ENCODE measurements at places on chromosomes 5 and 9. TPM values are rescaled to one million over a fixed set of nuclear protein-coding genes. Genes with fewer than 3 reads are reported as not detected.
A peak's percentile ranks its signal among the peaks of the same experiment; 100 is the strongest.

- no peak for DNase-seq
Measured at GRCh38 chr5:133357758-133358157, 254.6 kb downstream of the FSTL4 start.

DNA sequence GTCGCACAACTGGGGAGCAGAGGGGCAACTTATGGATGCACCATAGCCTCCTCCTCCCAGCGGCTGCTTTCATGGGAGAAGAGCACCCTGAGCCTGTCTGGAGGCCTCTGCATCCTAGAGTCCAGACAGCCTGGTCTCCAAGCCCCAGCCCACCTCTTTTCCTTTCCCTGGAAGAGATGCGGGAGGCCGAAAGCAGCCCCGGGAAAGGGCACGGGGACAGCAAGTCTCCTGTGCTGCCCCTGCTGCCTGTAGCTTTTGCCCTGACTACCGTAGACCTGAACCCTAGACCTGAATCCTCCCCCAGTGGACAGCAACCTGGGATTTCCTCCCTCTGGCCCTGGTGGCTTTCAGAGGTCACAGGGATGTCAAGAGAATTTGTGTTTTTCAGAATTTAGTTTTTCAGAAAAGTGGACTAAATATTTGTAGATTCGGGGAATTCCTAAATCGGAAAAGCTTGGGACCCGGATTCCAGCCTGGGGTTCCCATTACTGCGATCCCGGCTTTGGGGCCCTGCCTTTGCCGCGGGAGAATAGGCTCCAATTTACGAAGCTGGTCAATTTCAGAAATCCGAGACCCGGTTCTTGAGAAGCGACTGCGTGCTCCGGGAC is 4.3 kb upstream of the PITX1 start:
- no peak for DNase-seq

GRCh38 chr5:116842514-116842961 is 267.9 kb upstream of the SEMA6A start:
- no peak for DNase-seq

DNA sequence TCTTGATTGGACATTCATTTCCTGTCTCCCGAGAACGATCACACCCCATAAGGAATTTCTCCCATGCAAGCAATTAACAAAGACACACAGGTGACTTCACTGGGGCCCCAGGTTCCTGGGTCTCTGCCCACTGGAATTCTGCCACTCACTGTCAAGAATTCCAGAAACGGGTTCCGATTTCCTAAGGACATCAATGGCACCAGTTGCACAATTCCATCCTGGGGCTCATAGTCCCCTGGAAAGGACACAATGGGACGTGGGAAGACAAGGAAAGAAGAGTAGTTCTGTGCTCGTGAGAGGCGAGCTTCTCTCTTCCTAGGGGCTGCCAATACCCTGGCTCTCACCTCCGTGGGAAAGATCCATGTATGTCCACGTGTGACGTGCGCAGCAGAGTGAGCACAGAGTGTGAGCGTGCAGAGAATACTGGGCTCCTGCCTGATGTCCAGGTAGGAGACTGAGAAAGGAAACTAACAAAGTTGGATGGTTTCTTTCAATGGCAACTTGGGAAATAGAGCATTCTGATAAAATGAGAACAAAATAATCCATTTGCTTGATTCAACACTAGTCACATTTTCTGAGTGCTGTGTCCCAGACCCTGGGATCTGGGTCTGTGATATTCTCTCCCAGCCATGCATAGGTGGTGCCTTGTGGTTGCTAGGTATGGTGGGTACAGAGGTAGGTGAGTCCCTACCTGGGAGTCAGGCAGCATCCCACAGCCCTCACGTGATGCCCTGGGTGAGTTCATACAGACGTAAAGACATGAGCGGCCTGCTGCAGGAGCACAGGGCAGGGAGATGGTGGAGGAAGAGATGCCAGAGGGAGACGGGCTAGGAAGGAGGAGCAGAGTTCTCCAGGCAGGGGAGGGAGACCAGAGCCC is 159.8 kb downstream of the COL23A1 start:
- DNase-seq, result no peak

GRCh38 chr9:97501177-97501971 is at the start of gene TMOD1:
TSS of gene TMOD1 (plus strand) at chr9:97501666. CDS start at chr9:97524189, 22,523 bp downstream.
- DNase-seq, result peak; percentile 30

Gene PLPP7
- polyA plus RNA-seq, result 3.1 TPM

Gene SPINK13
- not detected for polyA plus RNA-seq

GRCh38 chr5:108101130-108101529 is 280.8 kb downstream of the FBXL17 start:
- DNase-seq, result no peak

Gene FAM114A2
- 18.4 TPM for polyA plus RNA-seq

GRCh38 chr5:120873083-120873482 is 409.0 kb downstream of the PRR16 start:
- no peak for DNase-seq

DNA sequence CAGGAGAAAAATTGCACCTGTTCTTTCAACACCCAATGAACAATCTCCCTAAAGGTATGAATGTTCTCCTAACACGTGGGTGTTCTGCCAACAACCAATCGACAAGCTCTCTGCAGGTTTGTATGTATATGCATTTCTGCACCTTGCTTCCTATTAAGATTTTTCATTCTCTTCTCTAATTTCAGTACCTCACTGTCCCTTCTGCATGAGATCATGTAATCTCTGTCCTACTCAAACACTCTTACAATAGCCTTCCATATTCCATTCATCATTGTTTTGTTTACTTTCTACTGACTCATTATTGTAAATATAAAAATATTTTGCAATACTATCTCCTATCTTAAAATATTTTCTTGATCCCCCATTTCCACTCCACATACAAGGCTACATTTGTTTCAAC is 382.0 kb downstream of the CDH12 start:
- no peak for DNase-seq

Gene PNPLA7
- 0.10 TPM for polyA plus RNA-seq

DNA sequence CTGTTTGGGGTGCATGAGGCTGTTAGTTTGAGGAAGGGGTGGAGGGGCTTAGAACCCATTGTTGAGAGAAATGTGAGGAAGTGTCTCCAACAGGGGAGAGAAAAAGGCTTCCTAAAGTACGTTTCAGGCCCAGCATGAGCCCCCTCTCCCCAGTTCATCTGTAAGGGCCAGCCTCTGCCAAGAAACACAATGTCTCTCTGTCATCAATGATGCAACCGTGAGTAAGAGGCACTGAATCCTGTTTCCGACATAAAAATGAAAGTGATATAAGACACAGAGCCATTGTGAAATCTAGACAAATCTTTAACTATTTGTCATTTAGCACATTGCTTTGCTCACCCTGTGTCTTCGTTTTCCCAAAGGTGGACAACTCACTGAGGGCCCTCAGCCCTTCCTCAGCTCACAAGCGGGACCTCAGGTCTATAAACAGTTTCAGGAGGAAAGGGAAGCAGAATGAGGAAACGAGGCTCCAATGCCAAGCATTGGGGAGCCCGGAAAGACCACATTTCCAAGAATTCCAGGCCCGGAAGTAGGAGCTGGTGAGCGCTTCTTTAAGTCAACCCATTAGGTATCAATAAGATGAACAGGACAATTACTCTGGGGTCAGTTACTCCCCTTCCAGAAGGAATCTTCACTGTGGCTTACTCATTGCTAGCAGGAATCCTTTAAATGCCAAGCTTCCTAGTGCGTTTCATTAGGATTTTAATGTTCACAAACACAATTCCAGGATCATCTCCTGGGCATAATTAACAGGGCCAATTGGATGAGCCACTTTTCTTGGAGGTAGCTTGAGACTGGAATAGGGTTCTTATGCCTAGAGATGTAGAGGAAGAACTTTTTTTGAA is 59.0 kb upstream of the KLF4 start:
- DNase-seq, result peak; percentile 95

DNA sequence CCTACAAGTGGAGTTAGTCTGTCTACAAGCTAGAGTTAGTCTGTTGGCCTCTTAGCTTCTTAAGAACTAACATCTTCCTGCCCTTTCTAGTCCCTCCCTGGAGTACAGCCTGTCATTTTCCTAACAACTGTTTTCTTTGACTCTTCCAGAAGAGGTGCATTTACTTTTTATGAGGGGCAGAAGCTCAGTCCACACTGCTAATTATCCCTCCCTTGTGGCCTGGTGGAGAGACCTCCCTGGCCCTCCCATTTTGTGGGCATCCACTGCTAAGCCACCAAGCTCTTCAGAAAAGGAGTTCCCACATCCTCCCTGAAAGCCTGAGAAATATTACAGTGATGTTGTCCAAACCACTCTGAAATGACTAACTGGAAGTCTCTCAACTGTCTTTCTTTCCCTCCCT is 8.0 kb downstream of the MAP1B start:
- no peak for DNase-seq

Gene SPATA31C1
- polyA plus RNA-seq, result not detected

DNA sequence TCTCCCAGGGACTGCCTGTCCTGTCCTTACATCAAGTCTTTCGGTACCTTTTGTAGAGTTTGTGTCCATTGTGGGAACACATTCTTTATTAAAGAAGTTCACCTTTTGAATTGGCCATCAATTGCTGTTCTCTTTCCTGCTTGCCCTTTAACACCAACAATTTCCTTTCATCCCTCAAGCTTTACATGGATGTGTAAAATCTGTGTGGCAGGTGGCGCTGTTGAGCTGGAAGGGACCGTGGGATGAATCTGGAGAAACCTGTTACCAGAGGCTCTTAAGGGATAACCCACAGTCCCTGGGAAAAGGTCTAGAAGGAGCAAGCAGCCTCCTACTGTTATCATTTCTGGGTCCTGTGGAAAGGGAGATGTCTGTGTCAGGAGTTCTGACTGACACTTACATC is 7.9 kb upstream of the ZFP62 start:
- peak; percentile 66 for DNase-seq

GRCh38 chr5:78003919-78004318 is 227.8 kb upstream of the TBCA start:
- DNase-seq, result peak; percentile 5

Gene TNFSF8
- 34.0 TPM for polyA plus RNA-seq

DNA sequence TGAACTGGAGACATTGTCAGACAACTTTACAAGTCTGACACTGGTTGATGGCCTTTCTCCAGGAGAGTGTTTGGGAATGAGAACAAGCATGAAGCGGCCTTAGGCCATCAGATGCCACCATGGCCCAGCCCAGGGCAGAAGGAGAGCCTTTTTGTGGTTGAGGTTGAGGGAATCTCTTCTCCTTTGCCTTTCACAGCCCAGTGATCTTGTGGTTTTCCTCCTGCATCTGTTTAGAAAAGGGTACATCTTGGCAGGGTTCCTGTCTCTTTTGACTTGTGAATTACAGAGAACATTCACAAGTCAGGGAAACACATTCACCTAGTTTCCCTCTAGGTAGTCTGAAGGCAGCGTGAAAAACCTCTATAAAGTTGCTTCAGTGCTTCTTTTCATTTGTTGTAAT is 27.5 kb downstream of the DMRT2 start:
- DNase-seq, result no peak

GRCh38 chr5:116486588-116486987 is 88.0 kb downstream of the SEMA6A start:
- no peak for DNase-seq

DNA sequence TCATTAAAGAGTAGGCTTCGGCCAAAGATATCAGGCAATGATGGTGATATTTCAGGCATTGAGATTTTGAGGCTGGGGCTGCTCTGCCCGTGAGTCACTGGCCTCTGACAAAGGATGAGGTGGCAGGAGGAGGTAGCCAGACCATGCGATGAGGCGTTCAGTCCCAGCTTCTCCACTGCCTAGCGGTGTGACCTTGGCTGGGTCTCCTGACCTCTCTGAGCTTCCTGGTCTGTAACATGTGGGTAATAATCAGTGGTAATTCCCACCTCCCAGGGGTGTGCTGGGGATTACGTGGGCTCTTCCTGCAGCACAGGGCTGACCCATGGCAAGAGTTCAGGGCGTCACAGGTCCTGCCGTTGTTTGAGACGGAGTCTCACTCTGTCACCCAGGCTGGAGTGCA is 73.2 kb upstream of the RAPGEF1 start:
- no peak for DNase-seq

Gene PRR7
- 2.1 TPM for polyA plus RNA-seq

- no peak for DNase-seq
Measured at GRCh38 chr5:32504989-32505596, 60.6 kb upstream of the ZFR start.

GRCh38 chr9:134236001-134236421 is 71.6 kb upstream of the RNU6ATAC start:
- no peak for DNase-seq

GRCh38 chr5:142145106-142145900 is 36.7 kb downstream of the NDFIP1 start:
- peak; percentile 27 for DNase-seq

DNA sequence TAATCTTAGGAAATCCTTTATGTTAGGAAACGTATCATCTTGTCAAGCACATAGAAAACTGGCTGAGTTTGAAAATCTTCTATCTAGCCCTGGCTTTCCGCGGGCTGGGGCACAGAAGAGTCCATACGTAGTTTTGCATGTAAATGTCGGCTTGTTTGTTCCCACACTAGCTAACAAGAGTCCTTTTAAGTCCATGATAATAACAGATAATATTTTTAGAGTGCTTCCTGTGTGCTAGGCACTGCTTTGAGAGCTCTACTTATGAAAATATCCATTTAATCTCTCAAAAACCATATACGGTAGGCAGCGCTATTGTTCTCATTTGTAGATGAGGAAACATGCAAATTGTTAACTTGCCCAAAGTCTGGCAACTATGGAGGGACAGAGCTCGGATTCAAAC is 40.5 kb downstream of the FYB1 start:
- DNase-seq, result no peak

DNA sequence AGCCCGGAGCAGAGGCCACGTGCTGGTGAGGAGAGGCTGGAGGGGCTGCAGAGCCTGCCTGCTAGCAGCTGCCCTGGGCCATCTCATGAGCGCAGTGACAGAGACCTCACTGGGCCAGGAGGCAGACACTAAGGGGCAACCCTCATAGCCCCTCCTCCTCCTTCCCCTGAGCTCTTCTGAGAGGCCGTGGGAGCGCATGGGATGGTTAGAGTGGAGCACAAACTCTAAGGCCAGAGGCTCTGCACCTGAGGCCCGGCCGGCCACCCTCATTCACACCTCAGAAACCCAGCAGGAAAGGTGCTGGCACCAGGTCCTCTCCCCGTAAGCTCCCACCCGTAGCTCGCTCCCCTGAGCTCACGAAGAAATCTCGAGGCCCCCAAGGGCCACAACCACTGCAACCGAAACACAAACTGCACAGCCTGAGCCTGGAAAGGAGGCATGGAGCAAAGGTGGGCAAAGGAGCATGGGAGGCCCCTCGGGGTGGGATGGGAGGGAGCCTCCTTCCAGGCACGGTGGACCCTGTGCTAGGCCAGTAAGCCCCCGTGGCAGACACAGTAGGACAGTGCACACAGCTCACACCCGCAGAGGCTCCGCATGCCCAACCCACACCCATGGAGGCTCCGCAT is 17.7 kb downstream of the CAMSAP1 start:
- DNase-seq, result no peak

- no peak for DNase-seq
Measured at GRCh38 chr5:84696651-84697050, 312.0 kb upstream of the EDIL3 start.
